Activated naive CD8-positive, alpha-beta T cell treated with anti-CD3 and anti-CD28 coated beads for 36 hours (primary cell): ENCODE measurements at places on chromosomes 11 and 22.
A peak's percentile ranks its signal among the peaks of the same experiment; 100 is the strongest.

DNA sequence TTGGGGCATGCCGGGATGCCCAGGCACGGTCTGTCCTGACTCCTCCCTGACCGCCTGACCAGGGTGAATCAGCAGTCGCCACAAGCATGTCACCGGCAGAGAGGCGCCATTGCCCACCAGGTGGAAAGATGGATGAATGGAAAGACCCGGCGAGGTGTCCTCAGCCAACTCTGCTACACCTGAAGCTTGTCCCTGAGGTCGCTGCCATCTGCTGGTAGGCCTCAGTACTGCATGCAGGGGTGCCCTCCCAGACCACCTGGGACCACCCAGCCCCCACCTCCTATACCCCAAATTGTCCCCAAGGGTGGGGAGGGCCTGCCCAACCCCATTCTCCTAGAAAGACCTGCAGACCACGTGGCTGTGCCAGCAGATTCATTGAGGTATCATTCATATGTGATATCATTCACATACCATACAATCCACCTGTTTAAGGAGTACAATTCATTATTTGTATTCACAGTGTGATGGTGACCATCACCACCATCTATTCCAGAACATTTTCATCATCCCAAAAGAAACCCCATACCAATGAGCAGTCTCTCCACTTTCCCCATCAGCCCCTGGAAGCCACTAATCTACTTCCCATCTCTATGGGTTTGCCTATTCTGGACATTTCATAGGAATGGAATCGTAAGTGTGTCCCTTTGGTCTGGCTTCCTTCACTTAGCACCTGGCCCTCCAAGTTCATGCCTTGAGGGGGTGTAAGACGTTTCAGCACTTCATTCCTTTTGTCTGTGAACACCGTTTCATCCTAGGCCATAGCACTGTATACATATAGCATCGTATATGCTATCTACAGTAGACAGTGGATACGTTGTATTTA, 17.5 kb downstream of the FGF3 start:
- no peak overlapping the region for H3K4me3 ChIP-seq
- peak; percentile 29 for DNase-seq
- H3K36me3 ChIP-seq, result no peaks in the 10 kb centered on the region
- H3K4me1 ChIP-seq, result no peaks in the 10 kb centered on the region
- H3K27me3 ChIP-seq, result peaks cover 5% of the 10 kb centered on the region
- no peak overlapping the region for H3K27ac ChIP-seq

- H3K4me1 ChIP-seq, result peaks cover 6% of the 10 kb centered on the region
- no peaks in the 10 kb centered on the region for H3K36me3 ChIP-seq
- DNase-seq, result peak; percentile 18
These were observed 27.6 kb downstream of the RIBC2 start for GRCh38 chr22:45441138-45441537.

GRCh38 chr11:112885744-112886433, 75.3 kb upstream of the NCAM1 start:
- H3K36me3 ChIP-seq, result no peaks in the 10 kb centered on the region
- no peaks in the 10 kb centered on the region for H3K27me3 ChIP-seq
- no peaks in the 10 kb centered on the region for H3K4me1 ChIP-seq

DNA sequence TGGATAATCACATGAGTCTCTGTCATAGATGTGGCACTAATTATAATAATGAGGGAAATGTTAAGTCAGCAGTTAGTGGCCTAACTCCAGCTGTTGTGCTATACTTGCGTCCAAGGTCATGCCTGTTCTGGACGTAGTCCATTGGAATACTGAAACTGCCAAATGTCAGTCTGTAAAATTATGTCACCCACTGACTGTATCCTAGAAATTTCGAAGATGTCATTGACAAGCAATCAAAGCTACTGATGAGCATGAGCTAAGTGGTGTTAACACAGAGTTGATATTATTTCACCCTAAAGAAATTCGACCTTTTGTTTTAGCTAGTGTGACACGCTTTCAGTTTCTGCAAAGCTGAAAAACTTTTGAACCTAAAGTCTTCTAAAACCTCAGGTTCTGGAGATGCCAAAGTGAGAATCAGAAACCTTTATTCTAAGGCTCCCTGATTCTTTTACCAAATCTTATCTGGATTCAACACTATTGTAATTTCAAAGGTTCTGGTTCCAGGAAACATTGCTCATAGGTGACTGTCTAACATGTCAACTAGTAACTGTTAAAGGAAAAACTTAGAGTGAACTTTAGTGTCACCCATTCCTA, 14.9 kb upstream of the ME3 start:
- no peak for DNase-seq
- H3K36me3 ChIP-seq, result peaks cover 2% of the 10 kb centered on the region
- peak overlapping the region; percentile 71 for H3K27ac ChIP-seq
- H3K4me1 ChIP-seq, result peaks cover 25% of the 10 kb centered on the region
- peaks cover 7% of the 10 kb centered on the region for H3K27me3 ChIP-seq

DNA sequence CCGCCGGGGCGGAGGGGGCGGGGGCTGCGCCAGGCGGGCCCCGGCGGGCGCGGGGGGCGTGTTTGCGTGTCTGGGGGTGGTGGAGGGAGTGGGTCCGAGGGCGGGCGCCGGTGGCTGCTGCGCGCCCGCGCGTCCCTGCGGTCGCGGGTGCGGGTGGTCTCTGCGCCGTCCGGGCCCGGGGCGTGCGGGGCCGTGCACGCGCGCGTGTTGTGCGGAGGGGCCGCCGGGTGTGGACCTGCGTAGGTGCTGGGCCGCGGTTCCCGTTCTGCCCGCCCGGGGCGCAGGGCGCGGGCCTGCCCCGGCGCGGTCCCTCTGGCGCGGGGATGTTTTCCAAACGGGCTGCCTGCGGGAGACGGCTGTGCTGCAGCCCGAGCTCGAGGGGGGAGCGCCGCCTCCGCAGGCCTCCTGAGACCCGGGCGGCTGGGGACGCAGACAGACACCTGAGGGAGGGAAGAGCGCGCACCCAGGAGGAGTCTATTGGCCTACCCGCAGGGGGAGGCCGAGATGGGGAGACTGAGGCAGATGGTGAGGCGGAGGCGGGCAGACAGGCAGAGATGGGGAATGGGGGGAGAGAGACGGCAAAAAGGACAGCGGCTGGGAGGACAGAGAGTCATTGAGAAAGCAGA, 442 bp downstream of the PELI3 start:
- H3K27ac ChIP-seq, result peak overlapping the region; percentile 71
- no peak for DNase-seq
- H3K4me3 ChIP-seq, result peak overlapping the region; percentile 85

DNA sequence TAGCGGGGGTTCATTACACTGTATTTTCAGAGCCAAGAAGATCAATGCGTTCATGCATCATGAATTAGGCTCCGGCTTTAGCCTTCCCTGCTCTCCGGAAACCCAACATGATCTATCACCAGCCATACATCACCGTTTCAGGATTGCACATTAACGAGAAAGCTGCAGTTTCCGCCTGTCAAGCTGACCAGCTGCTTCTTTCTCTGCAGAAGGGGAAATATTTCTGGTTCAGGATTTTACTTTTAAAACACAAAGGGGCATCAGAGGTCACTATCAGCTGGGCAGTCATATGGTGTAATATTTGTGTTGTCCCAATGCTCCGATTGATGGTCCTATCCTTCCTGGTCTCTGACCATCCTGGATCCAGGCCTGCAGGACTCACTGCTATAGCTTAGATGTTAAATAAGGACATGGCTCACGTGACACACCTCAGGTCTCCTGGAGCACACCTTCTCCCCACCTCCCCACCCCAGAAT, 21.4 kb upstream of the CADM1 start:
- H3K4me1 ChIP-seq, result no peaks in the 10 kb centered on the region
- H3K36me3 ChIP-seq, result no peaks in the 10 kb centered on the region
- H3K27ac ChIP-seq, result no peak overlapping the region
- DNase-seq, result no peak

GRCh38 chr11:18727479-18728236, 1.7 kb upstream of the IGSF22 start:
- DNase-seq, result peak; percentile 39
- H3K4me3 ChIP-seq, result no peak overlapping the region
- peaks cover 8% of the 10 kb centered on the region for H3K4me1 ChIP-seq
- no peaks in the 10 kb centered on the region for H3K27me3 ChIP-seq
- no peaks in the 10 kb centered on the region for H3K36me3 ChIP-seq
- H3K27ac ChIP-seq, result no peak overlapping the region

GRCh38 chr22:32985899-32986765, 72.0 kb downstream of the SYN3 start:
- H3K36me3 ChIP-seq, result no peaks in the 10 kb centered on the region
- H3K4me3 ChIP-seq, result no peak overlapping the region
- H3K4me1 ChIP-seq, result no peaks in the 10 kb centered on the region
- peaks cover 6% of the 10 kb centered on the region for H3K27me3 ChIP-seq
- peak; percentile 47 for DNase-seq

GRCh38 chr11:65595131-65595530, 469 bp downstream of the KCNK7 start:
- peaks cover 8% of the 10 kb centered on the region for H3K4me1 ChIP-seq
- H3K27ac ChIP-seq, result no peak overlapping the region
- DNase-seq, result no peak
- H3K4me3 ChIP-seq, result no peak overlapping the region

DNA sequence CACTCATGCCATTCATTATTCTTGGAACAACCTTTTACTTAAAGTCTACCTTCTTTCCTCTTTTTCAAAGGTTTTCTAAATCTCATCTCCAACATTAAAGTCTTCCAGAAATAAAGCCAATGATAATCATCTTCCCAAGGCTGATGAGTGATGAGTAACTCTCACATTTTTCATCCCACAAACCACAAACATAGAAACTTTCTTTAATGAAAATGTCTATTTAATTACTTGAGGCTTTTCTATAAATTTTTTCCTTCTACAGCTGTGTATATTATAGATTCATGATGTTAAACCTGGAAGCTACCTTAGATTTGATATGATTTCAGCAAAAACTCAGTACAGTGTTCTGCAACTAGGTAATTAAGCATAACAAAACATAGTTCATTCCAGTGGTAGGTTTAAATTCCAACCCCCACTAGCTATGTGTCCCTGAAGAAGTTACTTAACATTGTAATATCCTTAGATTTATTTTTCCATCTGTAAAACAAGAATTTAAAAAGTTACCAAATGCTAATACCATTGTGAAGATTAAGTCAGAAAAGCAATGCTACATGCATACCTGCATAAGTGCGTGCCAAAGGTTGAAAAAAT, 845.4 kb downstream of the KCNA4 start:
- H3K4me3 ChIP-seq, result no peak overlapping the region
- no peaks in the 10 kb centered on the region for H3K4me1 ChIP-seq
- no peak overlapping the region for H3K27ac ChIP-seq
- H3K36me3 ChIP-seq, result no peaks in the 10 kb centered on the region
- H3K27me3 ChIP-seq, result no peaks in the 10 kb centered on the region
- no peak for DNase-seq

DNA sequence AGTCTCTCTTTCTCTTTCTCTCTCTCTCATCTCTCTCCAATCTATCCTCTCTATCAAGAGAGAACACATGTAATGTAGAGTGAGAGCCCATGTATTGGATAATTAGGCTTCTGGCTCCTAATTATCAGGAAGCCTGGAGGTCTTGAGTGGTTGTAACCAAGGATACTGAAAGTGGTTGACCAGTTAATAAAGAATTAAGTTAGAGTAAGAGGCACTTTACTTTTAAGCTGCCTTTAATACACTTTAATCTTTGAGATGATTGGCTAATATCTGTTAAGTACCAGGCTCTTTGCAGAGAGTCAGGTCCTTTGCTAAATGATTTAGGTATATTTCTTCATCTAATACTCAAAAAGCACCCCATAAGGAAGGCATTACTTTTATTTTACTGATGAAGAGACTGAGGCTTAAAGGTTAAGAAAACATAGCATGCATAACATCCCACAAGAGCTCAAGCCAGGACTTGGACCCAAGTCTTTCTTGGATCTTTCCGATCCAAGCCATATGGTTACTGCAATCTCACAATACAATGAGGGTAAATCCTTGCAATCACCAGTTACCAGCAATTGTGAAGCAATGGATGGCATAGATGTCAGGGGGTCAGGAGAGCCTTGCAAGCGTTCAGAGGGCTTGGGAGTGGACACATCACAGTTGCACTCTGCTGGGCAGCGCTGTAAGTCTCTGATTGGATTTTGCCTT, 22.1 kb downstream of the CD44 start:
- DNase-seq, result no peak
- H3K27me3 ChIP-seq, result no peaks in the 10 kb centered on the region
- H3K4me3 ChIP-seq, result peak overlapping the region; percentile 54
- H3K36me3 ChIP-seq, result peaks cover 80% of the 10 kb centered on the region
- H3K27ac ChIP-seq, result peak overlapping the region; percentile 97

DNA sequence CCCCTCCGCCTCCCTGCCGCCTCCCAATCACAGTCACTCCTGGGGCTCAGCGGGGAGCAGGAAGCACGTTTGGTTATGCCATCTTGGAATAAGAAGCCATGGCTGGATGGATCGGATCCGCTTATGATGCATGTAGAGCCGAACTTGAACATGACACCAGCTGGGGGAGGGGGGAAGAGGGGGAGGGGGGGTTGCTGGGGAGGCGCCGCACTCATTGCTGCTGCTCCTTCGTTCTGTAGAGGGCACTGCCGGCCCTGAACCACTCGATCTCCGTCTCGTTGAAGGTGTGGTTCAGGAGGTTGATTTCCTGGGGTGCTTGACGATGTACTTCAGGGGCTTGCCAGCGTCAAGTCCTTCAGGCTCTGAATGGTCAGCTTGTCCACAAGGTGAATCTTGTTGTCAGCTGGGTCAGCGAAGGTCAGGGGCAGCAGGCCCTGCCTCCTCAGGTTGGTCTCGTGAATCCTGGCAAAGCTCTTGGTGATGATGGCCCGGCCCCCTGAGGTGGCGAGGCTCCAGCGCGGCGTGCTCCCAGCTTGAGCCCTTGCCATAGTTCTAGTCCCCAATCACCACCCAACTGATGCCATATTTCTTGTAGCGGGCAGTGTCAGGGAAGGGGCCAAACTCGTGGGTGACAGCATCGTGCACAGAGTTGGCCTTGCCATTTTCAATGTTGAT, 476.9 kb upstream of the ISX start:
- no peak overlapping the region for H3K4me3 ChIP-seq
- no peaks in the 10 kb centered on the region for H3K27me3 ChIP-seq
- no peak overlapping the region for H3K27ac ChIP-seq
- no peaks in the 10 kb centered on the region for H3K4me1 ChIP-seq
- DNase-seq, result no peak
- H3K36me3 ChIP-seq, result no peaks in the 10 kb centered on the region

- no peaks in the 10 kb centered on the region for H3K36me3 ChIP-seq
- H3K27ac ChIP-seq, result no peak overlapping the region
- H3K4me1 ChIP-seq, result no peaks in the 10 kb centered on the region
These were observed 48.4 kb downstream of the COMMD9 start for GRCh38 chr11:36240801-36241200.

- H3K4me3 ChIP-seq, result no peak overlapping the region
- H3K36me3 ChIP-seq, result peaks cover 2% of the 10 kb centered on the region
- H3K27me3 ChIP-seq, result no peaks in the 10 kb centered on the region
These were observed 24.5 kb downstream of the SMIM38 start for GRCh38 chr11:69180226-69180625.
